ENCODE measurements at places on chromosomes 3 and 15.

- no peak for DNase-seq
Measured at GRCh38 chr3:138653567-138653966, 45.0 kb downstream of the FAIM start.

DNA sequence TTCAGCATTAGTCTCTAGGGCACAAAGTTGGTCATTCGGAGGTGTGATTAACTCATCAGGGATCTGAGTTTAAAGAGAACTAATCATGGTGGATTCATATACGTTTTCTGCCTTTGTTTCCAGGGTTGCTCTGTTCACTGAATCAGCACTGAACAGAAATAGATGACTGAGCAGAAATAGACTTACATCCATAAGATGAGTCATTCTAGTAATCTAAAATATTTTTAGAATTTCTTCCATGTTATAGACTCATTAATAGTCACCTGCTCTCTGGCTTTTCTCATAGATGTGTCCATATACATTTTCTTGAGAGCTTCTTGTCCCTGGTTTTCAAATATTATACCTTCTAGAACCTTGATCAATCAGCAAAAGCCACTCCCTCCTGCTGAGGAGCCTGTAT, 837.6 kb upstream of the DPPA4 start:
- DNase-seq, result peak; percentile 47

DNA sequence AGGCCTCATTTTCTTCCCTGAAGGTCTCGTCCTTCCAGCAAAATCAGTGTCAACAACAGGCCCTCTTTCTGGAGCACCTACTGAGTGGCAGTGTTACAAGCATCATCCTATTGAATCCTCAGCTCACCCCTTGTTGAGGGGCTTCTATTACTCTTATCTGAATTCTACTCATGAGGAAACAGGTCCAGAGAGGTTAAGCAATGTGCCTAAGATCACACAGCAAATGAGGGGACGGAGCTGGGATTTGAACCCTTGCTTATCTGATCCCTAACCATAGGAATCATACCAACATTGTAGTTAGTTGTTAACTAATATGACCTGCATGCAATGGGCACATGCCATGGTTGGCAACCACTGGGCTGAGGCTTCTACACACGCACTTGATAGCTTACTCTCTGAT, 63.0 kb downstream of the SLC6A6 start:
- no peak for DNase-seq

- DNase-seq, result peak; percentile 98
Measured at GRCh38 chr3:15797642-15798303, at the start of gene ANKRD28. ANKRD28 (minus strand) TSS chr3:15797979; CDS start chr3:15796521, 1,458 bp downstream.

DNA sequence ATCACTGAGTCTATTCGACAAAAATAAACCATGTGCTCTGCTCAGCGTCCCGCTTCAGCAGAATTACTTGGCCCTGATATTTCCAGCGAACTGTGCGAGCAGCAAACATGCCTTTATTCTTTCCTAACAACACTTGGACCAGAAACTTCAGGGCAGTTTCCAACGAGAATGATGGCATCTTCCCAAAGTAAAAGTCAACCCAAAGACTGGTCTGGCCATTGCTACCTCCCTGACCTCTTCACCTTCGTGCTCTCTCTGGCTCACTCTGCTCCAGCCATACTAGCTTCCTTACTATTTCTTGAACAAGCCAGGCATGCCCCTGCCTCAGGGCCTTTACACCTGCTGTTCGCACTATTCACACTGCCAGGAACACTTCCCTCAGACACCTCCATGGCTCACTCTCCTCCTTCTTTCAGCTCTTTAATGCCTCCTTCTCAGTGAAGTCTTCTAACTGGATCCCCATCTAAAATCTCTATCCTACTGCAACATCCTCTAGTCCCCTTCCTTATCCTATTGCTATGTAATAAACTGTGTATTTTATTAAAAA, 6.3 kb downstream of the HOMER2 start:
- no peak for DNase-seq

GRCh38 chr15:84722628-84723027, 6.7 kb upstream of the SEC11A start:
- DNase-seq, result no peak

DNA sequence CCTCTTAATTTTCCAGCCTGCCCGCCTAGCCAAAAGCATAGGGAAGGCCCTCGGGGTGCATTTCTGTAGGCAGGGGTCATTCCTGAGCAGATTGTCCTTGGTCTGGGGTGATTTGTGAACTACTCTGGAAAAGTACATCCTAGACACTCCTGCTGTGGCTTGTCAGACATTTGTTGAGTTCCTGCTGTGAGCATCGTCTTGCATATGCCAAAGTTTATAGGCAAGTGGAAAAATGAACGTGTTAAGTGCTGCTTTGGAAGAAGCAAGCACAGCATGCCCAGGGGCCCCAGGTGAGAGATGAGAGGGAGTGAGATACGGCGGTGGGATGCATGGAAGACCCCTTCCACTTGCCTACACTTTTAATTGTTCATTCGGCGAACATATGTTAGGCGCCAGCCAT, 237.7 kb upstream of the ST8SIA2 start:
- no peak for DNase-seq

- DNase-seq, result no peak
Measured at GRCh38 chr3:97432914-97433313, 331.6 kb upstream of the ARL6 start.

GRCh38 chr15:74716651-74717050, 8.7 kb downstream of the CYP1A1 start:
- DNase-seq, result no peak

DNA sequence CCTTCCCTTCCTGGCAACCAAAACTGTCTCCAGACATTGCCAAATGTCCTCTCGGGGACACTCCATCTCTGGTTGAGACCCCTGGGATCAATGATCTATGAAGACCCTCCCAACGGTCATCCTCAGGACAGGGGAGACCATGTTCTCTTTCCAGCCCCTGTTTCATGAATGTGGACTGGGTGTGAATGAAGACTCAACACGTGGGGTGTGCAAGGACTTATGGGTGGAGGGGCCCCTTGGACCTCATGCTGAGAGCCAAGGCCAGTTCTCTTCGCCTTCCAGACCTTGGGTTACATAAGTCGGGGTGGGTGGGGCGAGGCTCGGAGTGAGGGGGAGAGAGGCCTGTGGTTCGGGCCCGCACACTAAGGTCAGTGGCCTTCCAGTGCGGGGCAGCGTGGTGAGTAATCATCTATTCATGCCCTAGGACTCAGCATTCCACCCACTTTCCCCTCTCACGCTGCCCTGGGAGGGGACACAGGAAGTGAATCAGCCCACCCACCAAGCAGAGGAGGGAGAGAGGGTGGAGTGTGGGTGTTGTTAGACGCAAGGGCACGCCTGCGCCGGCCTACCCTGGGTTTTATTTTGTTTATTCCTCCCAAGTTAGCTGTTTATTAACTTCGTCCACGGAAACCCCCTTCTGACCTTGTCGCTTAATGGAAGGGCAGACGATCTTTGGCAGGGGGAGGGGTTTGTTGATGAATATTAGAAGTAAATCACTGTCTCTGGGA, 6.7 kb downstream of the PAQR5 start:
- peak; percentile 96 for DNase-seq

- DNase-seq, result peak; percentile 55
Measured at GRCh38 chr15:70504299-70504951, 258.9 kb downstream of the UACA start.

- peak; percentile 94 for DNase-seq
Measured at GRCh38 chr15:92848852-92849598, 51.1 kb upstream of the CHD2 start.

DNA sequence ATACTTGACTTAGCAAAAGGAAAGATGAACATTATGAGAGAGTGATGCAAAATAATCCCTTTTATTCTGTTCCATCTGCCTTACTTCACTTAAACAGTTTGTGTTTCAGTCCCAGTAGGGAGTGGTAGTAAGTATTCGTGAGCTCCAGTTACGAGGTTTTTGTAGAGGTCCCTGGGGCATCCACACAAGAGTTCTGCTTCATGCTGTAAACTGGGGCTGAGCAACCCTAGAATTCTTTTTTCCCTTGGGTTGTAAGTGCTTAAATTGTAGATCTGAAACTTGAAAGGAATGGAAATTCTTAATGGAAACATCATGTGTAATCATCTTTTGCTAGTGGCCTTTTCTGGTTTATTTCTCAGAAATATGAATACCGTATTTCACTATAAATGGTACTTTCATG, 79.5 kb downstream of the SEMA6D start:
- DNase-seq, result no peak

- DNase-seq, result no peak
Measured at GRCh38 chr3:196654735-196655090, 15.2 kb downstream of the NRROS start.

DNA sequence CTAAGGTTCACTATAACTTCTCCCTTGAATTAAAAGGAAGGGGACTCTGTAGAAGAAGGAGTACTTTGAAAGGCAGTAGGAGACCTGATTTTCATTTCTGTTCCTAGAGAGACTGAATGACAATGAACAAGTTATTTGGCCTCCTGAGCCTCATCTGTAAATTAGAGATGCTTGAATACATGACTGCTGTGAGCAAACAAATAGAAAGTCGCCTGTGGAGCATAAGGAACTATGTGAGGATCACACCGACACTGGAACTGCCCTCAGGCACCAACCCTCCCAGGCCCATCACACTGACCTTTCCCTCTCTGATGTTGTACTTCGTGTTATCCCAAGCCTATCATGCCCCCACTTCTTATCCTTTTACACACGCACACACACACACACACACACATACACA, 48.6 kb downstream of the IMPG2 start:
- DNase-seq, result no peak

DNA sequence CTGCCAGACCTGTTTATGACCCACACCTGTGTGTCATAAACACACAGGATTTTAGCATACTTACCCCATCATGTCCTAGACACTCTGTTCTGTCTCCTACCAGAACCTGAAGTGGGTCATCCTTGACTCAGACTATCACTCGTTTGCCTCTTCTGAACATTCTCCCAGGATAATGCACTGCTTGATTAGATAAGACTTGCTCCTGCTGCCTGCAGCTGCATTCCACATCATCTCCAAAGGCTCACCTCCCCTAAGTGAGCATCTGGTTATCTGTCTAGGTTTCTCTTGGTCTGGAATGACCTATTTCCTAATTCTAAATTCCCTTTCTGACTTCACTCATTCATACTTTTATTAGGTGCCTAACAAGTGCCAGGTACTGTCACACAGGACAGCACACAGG, 332.1 kb downstream of the NTRK3 start:
- no peak for DNase-seq

DNA sequence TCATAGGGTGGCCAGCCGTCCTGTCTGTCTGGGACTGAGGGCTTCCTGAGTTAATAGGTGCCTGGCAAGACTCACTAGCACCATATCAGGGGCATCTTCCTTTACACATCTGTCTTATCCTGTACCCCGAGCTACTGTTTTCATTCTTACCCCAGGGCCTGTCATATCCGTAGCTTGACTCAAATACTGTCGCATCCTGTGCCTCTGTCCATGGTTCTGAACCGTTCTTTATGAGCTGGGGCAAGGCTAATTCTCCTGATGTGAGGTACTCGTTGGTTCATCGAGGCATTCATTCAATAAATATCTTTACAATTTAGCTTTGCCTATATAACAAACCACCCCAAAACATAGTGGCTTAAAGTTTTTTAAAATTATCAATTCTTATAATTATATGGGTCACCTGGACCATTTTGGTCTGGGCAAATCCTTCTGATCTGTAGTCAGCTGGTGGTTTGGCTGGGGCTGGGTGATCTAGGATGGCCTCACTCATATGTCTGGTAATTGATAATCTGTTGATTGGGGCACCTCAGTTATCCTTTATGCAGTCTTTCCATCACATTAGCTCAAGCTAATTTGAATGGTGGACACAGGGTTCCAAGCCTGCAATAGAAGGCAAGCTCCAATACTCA, 121.2 kb downstream of the TLE3 start:
- DNase-seq, result peak; percentile 41

- no peak for DNase-seq
Measured at GRCh38 chr3:63251499-63251898, 26.6 kb upstream of the SYNPR start.

DNA sequence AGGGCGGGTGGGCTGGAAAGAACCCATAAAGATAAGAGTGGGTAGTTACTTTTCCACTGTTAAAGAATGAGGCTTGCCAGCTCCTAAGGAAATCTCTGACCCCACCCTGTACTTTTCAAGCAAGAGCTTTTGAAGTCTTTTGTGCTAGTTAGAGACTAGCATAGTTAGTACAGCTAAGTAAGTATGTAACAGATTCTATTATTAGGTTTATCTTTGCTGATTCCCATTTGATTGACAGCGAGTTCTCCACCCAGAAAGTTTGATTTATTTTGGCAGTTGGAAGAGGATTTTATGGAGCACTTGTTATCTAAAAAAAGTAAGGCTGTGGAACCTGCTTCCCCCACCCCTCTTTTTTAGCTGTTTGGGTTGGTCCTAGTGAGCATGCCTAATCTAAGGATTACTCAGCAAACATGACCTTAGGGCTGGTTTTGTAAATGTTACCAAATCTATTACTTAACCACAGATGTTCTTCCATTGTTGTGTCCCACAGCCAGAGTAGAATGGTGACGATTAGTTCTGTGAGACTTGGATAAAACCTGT, 57.6 kb downstream of the FNDC3B start:
- peak; percentile 75 for DNase-seq

DNA sequence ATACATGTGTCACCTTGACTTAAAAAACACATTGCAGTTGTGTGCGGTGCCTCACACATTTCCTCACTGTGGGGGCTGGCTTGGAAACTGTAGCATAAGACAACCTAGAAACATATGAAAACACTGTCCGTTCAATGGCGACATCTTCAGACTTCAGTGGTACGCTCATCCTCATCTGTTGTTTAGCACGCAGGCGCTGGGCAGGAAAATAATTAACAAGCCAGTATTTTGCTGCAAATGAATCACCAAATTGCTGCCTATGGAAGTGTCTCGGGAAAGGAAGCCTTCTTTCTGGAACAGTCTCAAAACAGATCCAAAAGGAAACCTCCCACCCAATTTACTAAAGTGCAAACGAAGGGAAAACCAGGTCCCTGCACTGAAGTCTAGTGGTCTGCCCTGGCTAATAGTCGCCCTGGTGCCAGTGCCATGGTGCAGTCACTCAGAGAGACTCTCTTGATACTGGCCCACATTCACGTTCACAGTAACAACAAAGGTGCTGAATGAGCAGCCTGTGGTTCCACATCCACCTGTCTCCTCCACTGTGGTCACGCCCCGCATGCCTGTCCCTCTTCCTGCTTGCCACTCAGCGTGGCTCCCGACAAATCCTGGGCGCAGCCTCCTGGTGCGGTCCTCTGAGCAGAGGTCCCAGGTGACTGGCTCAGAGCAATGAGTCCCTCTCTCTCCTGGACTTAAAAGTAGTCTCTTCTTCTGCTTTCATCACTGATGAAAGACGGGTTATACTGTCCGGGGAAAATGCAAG, 35.6 kb upstream of the MUC13 start:
- no peak for DNase-seq

DNA sequence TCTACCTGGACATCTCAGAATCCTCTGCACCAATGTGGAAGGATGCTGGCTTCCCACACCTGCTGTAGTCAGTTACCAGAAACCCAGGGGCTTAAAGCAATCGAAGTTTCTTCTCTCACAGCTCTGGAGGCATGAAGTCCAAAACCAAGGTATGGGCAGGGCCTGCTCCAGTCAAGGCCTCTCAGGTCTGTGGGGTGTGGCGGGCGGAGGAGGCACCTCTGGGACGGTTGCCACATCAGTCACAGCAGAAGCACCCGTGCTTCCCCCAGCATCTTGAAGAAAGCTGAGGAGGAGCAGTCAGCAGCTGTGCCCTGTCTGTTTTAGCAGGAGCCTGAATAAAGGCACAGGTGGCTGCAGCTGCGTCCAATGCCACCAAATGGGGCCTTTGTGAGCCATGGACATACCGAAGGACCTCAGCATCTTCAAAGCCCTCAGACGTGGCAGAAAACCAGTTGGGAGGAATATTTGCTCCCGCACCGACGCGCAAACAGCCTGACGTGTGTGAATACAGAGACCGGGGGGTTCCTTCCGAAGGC, 68.9 kb downstream of the TFRC start:
- DNase-seq, result no peak

- no peak for DNase-seq
Measured at GRCh38 chr3:82000350-82000749, 238.9 kb upstream of the GBE1 start.

All from IMR-90 (cell line).